D721Med (cell line): ENCODE measurements at places on chromosomes 16 and 17.

DNA sequence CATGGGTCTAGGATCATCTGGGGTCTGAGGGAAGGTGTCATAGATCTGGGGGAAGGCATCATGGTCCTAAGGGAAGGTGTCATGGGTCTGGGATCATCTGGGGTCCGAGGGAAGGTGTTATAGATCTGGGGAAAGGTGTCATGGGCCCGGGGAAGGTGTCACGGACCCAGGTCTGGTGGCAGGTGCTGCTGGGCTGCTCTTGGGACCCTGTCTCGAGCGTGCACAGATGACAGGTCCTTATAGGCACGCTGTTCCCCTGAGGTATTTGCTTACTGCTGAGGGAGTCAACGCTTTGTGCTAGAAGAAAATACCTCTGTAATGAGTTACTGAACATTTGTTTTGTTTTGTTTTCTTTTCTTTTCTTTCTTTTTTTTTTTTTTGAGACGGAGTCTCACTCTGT, 1.4 kb downstream of the RAB40C start:
- DNase-seq = no peak

DNA sequence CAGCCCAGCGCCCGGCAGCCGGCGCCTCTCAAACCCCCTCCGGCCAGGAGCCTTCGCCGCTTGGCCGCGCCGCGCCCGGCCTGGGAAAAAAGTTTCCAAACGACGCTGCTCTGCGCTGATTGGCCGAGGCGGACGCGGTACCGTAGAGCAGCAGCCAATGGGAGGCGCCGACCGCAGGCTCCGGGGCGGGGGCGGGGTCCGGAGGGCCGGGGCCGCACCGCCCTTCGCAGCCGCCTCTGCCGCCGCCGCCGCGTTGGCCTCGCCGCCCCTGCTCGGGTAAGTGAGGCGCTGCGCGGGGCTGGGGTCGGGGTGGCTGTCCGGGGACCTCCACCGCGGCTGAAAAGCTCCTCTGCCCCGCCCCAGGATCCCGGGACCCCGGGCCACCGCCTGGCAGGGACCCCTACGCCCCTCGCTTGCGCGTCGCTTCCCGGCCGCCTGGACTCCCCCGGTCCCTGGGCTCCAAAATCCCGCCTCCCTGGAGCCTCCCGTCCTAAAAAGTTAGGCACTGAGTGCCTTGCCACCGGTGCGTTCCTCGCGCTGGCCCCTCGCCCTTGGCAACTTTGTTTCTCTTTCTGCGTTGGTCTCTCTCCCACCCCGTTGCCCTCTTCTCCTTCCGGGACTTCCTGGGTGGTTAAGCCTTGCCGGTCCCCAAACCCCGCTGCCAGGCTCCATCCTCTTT, at the start of gene NDE1:
Gene NDE1 (plus strand): TSS at position 227 of the 679 bp plus-strand sequence. CDS start 14,534 bp downstream, outside the sequence.
- DNase-seq = peak; percentile 79

- DNase-seq = no peak
These were observed 27.8 kb upstream of the TVP23A start for GRCh38 chr16:10846213-10846998.

DNA sequence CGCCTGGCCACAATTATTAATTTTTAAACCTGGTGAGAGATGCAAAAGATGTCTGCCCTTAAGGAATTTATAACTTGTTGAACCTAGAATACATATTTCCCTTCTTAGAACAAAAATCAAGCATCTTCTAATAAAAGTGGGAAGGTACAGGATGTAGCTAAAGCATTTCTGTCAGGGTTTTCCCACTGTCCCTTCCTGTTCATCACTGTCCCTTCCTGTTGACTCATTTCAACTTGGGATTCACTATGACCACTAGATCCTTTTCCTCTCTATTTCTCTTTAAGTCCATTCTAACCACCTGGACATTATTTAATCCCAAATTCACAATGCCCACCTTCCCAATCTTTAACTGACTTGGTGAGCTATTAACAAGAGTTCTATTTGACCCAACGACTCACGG, 33.9 kb upstream of the CDRT4 start:
- DNase-seq = no peak

GRCh38 chr16:14057878-14058382, 13.2 kb upstream of the MRTFB start:
- DNase-seq = no peak

- no peak for DNase-seq
These were observed 140.6 kb downstream of the RAB11FIP4 start for GRCh38 chr17:31532081-31532480.

- no peak for DNase-seq
These were observed 8.7 kb downstream of the CAMTA2 start for GRCh38 chr17:4978726-4979125.

DNA sequence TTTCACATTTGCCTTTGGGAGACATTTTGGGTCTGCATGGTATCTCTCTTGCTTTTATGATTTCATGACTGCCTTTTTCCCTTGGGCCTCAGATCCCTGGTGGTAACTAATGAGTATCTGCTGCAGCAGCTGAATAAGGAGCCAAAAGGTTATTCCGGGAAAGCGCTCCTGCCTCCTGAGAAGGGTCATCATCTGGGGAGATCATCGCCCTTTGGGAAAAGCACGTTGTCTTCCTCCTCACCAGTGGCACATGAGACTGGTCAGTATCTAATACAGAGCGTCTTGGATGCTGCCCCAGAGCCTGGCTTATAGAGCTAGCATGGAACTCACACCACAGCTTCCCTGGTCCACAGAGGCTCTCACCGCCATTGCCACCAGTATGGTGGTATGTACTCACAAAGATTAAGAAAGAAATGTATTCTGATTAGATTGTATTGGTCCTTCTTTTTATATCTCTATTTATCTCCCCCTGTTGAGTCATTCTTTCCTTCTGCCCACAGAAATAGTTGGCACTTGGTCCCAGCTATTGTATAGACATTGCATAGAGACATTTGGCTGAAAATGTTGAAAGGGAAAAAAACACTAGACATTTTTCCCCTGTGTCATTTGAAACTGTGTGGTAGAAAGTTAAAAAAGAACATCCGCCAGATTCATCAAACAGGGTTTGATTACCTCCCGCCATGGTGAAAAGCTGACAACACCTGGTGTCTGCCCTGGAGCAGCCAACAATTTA, 8.4 kb downstream of the TPPP3 start:
- no peak for DNase-seq

- no peak for DNase-seq
These were observed 39.0 kb downstream of the ADCY9 start for GRCh38 chr16:4077174-4077649.

GRCh38 chr16:87499189-87499486, 6.3 kb upstream of the ZCCHC14 start:
- DNase-seq = no peak

DNA sequence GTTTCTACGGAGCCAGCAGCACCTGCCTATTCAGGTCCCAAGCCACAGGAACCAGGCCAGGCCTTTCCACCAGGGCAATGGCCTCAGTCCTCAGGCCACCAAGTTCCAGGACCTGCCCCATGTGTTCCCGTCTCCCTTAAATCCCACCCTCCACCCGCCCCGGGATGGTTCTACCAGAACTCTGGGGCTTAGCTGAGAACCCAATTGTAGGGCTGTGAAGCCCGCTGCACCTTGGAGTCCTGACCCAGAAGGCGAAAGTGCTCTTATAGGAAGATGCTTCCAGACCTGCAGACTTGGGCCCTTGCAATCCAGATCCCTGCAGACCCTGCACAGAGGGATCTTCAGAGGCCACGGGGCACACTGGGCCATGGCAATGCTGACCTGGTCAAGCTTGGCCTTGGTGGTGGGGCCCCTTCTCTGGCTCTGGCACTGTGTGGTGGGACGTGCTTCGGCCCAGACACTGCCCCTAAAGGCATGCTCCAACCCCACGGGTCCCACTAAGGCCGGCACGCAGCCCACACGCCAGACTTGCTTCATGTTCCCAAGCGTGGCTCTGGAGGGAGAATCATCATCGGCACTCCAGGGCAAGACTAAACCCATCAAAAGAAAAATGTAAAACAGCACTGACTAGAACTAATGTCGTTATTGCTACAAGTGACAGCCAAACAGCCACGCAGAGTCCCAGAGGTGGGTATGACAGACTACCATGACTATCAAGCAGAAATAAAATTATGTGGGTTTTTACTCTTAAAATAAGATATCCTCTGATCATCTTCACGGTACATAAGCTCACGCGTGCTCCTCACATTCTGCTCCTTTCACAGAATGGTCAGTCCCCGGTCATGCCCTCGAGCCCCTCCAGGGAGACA, 41.3 kb upstream of the ATP2A3 start:
- no peak for DNase-seq

DNA sequence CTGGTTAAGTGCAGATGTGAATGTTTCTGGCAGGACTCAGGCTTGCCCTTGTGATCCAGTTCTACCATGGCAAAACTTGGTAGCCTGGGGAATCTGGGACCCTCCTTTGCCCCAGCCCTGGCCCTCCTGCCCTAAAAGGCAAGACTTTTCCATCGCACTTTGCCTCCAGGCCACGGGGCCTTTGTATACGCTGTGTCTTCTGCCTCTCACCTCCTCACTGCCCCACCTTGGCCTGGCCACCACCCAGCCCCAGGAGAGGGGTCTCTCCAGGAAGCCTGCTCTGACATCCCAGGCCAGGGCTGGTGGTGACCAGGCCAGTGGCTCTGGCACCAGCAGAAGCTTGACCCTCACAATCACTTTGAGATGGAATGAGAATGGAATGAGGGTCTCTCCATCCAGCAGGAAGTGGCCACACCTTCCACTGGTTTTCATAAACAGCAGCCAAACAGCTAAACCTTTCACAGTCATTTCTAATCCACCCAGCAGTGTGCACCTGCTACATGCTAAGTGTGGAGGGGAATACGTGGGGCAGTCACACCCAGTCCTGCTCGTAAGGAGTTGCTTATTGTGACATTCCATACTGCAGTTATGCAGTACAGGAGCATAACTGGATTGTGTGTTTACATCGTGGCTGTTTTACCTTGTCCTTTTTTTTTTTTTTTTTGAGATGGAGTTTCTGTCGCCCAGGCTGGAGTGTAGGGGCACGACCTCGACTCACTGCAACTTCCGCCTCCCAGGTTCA, 1.6 kb upstream of the MRPL38 start:
- DNase-seq = no peak

DNA sequence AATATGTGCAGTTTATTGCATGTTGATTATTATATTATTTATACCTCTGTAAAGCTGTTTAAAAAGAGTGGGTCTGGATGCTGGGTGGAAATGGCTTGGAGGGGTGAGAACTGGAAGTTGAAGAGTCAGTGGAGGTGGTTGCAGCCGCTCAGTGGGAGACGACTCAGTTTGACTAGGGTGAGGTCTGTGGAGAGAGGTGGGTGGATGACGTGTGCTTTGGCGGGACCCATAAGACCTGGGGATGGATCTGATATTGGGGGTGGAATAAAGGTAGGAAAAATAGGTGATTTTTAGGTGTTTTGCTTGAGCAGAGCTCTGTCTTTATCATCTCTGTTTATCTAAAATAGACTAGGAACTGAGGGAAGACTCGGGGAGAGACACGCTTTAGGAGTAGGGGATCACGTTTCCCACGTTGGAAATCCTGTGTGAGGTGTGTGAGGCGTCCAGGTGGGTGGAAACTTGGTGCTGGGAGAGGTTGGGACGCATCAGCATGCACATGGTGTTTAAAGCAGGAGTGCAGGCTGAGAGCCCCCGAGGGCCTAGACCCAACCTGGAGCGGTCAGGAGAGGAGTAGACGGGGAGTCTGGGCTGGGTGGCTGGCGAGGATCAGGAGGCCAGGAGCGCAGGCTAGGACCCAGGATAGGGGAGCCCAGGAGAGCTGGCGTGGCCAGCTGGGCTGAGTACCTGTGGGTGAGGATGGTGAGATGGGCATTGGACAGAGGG, 17.2 kb downstream of the NT5M start:
- no peak for DNase-seq

DNA sequence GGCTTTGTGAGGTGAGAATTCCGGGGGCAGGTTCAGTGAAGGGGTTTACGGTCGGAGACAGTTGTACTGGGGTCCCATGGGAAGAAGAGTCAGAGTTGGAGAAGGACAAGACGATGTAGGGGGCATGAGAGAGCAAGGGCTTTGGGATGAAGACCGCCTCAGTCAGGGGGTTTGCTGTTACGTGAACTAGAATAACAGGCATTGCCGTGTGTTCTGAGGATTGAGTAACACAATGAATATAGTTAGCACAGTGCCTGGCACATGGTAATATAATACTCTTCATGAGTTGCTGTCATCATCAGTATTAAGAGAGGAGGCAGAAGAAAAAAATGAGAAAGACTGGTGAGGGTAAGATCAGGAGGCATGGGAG, 577 bp downstream of the ZNF646 start:
- DNase-seq = no peak

DNA sequence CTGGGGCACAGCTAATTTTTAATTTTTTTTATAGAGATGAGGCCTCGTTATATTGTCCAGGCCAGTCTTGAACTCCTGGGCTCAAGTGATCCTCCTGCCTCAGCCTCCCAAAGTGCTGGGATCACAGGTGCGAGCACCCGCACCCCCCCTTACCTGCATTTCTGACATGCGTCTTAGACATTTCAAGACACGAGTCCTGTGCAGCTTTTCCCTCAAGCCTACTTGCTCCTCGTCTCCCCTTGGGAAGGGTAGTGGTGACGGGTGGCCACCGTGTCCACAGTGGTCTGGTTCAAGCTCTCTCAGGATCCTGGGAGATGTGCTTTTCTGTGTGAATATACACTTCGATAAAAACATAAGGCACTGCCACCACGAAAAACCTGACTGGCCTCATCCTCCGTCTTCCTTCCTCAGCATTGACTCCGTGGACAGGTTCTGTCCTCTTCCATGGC, 9.6 kb downstream of the CANT1 start:
- no peak for DNase-seq

- DNase-seq = no peak
These were observed 21.3 kb downstream of the B9D1 start for GRCh38 chr17:19341211-19341631.
